ENCODE measurements at places on chromosomes 3 and 15.

DNA sequence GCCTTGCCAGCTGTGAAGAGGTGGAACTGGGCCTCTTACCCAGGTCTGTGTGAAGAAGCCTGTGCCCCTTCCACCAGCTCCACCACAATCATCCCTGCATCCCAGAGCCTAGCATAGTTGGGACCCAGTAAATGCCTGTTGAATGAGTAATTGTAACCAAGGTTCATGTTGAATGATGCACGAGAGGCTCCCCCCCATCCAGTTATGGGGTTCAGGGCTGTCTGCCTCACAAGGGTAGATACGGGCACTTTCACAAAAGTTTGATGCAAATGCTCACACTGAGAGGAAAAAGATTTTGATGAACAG, 29.5 kb upstream of the TSEN2 start:
- DNase-seq, result no peak

DNA sequence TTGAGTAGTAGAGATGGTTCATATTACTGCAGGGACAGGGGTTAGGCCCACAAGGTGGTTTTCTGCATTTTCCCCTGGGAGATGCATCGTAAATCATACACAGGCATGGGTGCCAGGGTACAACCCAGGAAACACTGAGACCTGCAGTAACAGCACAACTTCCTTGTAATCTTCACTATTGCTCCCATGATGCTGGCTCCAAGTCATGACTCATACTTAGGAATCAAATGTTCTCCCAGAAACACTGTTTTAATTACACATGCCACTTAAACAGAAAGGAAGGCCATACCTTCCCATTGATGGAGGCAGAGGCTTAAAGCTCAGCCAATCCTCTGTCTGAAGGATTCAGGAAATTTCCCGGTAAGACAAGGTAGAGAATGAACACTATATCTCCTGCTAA, 106.5 kb downstream of the ERC2 start:
- DNase-seq, result no peak

DNA sequence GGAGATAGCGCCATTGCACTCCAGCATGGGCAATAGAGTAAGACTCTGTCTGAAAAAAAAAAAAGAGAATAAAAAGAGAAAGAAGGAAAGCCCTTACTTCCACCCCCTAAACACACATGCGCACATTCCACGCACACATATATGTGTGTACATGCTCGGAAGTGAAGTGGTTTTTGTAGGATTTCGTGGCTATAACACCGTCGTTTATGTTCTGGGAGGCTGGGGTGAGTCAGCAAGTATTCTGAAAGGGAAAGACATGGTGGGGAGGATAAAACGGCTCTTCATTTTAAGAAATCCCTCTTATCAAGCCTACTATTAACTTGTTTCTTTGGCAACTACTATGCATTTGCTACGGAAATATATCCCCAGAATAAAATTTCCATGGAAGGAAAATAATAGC, 422.8 kb upstream of the TBL1XR1 start:
- no peak for DNase-seq

- no peak for DNase-seq
Measured at GRCh38 chr15:34275721-34276120, 50.9 kb downstream of the EMC4 start.

GRCh38 chr3:60696428-60697125, 554.7 kb downstream of the FHIT start:
- no peak for DNase-seq

DNA sequence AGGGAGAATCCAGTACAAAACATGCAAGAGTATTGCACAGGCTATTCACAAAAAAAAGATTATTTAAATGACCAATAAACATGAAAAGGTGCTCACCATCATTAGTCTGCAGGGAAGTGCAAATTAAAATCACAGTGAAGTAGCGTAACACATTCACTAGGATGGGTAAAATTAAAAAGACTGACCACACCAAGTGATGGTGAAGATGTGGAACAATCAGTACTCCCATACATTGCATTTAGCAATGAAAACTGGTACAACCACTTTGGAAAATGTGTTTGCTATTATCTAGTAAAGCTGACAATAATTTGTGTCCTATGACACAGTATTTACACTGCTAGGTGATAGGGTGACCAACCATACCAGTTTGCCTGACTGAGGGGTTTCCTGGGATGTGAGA, 26.4 kb downstream of the MESP1 start:
- no peak for DNase-seq

- no peak for DNase-seq
Measured at GRCh38 chr3:24937228-24937627, 442.6 kb upstream of the THRB start.

GRCh38 chr3:94525043-94525442, 462.2 kb downstream of the NSUN3 start:
- DNase-seq, result no peak

DNA sequence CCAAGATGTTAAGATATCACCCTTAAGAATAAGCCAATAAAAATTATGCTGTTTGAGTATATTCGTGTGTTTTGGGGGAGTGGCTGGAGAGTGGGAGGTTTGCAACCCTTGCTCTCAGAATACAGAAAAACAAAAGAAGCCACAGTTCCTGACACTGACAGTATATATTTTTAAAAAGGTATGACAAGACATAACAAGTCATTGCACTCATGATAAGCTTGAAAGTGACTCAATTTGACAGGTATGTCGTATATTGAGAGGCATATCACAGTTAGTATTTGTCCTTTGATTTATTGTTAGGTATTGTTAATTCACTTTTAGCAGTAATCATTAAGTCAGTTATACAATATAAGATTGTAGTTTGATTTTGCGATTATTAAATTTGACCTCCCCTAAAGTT, 73.1 kb upstream of the TSC22D2 start:
- no peak for DNase-seq

GRCh38 chr15:90130291-90130690, 28.0 kb upstream of the IDH2 start:
- DNase-seq, result no peak

GRCh38 chr3:171255236-171255806, 204.9 kb downstream of the TNIK start:
- no peak for DNase-seq

DNA sequence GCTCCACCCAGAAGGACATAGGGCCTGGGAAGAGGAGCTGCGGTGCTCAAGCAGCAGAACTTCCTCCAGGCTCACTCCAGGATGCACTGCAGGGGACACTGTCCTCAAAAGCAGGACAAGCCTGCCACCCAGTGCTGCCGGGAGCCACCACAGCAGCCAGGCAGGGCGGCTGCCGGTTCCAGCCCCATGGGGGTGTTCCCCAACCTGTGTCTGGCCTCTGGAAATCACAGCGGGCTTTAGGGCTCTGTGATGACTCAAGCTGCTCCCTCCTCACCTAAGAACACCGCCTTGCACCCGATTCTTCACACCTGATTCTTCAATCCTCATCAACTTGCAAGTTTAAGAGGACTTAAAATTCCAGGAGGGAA, 71.9 kb upstream of the SLC6A11 start:
- no peak for DNase-seq

GRCh38 chr3:182967218-182968204, 12.8 kb downstream of the DCUN1D1 start:
- DNase-seq, result no peak

DNA sequence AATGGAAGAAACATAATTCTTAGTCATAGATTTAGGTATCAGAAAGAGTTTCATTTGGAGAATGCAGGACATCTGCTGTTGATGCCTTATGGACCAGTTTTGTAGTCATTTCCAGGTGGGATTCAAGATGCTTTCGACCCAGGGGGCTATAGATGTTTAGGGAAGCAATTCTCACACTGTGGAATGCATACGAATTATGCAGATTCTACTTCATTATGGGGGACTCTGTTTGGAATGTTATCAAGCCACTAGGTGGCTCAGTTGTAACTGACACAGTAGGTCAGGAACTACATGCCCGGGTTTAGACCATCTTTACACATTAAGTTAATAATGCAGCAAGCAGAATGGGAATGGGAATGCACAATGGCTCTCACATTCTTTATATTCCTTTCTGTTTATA, 1359.8 kb downstream of the ZPLD1 start:
- DNase-seq, result no peak

DNA sequence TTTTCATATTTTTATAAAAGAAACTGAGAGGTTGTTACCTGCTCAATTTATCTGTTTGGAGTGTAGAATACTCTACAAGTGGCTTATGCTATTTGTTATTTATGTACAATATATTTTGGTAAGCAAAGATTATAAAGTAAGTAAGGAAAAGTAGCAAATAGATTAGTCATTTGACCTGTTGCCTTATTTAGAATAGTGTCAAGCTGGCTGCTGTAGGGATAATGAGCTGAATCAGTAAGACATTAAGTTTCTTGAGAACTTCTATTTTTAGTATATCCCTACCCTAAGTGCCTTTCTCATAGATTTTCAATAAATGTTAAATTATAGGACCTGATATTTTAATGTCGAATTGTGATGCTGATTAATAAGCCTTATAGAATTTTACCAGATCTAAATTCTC, 37.2 kb downstream of the ECT2 start:
- DNase-seq, result no peak

DNA sequence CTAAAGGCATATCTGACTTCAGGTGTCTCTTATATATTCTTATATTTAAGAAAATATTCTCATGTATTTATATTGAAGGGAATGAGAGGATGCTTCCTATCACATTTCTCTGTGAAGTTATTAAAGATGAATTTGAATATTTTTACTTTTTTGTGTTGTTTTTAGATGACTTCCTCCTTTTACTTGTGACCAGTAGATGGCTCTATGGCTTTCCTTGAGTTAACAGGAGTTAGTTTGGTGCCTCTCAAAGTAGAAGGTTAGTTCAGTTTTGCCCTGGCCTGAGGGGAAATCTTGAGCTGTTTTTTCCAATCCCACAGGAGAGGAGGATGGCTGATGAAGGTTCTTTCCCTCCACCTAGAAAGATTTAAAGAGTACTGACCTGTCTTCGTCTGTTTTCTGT, 80.7 kb downstream of the SQOR start:
- DNase-seq, result no peak

GRCh38 chr3:24947103-24947502, 452.5 kb upstream of the THRB start:
- DNase-seq, result no peak

DNA sequence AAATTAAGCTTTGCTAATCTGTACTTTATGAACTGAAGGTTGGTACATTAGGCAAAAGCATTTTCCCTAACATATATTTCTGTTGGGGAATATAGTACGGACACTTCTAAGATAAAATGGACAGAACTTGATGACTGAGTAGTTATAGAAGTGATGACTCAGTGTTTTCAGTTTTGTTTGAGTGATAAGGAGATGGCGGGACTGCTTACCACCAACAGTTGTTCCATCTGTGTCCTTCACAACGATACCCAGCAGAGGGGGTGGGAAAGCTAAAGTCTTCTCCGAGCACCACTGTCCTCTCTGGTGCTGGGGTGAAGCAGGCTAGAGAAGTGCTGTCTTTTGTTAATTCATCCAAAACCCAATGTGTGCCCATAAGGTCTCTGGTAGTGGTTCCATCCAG, 195.8 kb downstream of the CD47 start:
- no peak for DNase-seq

- no peak for DNase-seq
Measured at GRCh38 chr15:62799037-62799436, 243.5 kb upstream of the TPM1 start.

- no peak for DNase-seq
Measured at GRCh38 chr3:126106336-126107202, 22.6 kb upstream of the SLC41A3 start.

DNA sequence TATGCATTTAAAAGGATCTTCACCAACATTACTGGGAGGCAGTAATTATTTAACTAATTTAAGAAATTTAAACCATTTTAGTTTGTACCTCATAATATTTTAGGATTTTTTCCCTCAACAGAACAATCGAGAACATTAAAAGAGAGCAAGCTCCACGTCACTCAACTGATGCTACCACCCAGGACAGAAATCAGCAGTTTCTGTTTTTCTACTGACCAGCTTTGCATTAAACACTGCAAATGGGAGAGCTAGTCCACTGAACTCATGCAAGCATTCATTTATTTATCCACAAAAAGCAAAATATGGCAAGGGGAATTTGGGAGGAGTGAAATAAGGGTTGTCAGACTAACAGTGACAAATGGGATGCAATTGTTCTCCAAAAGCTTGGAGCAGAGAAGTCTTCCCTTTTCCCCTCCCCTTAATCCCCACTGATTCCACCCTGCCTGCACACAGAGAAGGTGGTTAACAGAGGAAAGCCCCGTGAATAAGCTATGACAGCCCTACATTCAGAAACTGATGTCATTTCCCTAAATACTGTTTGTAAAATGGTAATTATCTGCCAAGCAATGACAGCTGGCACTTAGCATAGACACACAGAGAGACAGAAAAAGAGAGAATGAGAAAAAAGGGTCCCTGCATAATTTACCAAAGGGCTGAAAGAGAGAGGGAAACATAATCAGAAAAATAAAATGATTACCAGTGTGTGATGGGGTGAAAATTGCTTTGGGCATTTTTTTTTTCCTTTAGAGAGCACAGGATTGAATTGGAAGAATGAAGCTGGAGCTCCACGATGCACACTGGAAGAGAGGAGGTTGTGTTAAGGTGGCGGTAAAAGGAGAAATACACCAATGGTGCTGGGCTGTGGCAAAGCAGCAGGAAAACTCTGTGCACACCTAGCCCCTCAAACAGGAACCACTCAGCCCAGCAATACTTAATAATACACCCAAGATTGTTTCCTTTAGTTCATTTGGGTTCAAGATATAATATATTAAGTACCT, 777.4 kb downstream of the TUSC7 start:
- no peak for DNase-seq

DNA sequence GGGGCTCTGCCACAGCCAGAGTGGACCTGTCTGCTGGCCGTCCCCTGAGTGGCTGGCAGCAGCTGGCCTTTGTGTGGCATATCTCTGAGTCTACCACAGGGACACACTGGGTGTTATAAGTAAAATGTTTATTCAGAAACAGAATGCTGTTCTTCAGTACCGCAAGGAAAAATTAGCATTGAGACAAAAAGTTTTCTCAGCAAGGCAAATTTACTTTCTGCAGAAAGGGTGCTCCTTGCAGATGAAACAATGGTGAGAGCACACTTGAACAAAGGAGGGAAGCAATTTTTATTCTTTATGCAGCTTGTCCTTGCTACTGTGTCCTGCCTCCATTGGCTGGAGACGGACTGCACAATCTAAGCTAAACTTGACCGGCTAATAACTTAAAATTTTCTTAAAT, 4.0 kb downstream of the TMEM89 start:
- no peak for DNase-seq

GRCh38 chr15:22950256-22950990, 29.7 kb downstream of the CYFIP1 start:
- DNase-seq, result no peak

Data from activated CD8-positive, alpha-beta memory T cell treated with anti-CD3 and anti-CD28 coated beads for 48 hours (primary cell).